ENCODE measurements at places on chromosomes 4 and X. TPM values are rescaled to one million over a fixed set of nuclear protein-coding genes. Genes with fewer than 3 reads are reported as not detected.

GRCh38 chrX:38991656-38992440 is 190.6 kb downstream of the MID1IP1 start:
- DNase-seq, result no peak

GRCh38 chr4:31261632-31262031 is 541.5 kb downstream of the PCDH7 start:
- DNase-seq, result no peak

GRCh38 chr4:17232566-17233253 is 279.2 kb downstream of the QDPR start:
- DNase-seq, result no peak

Gene BTK
- total RNA-seq, result 6.9 TPM

Gene SOD3
- total RNA-seq, result 13.2 TPM

Gene PCDH18
- total RNA-seq, result 5.4 TPM
